T-helper 1 cell (primary cell): ENCODE measurements at places on chromosomes 16 and 17.

DNA sequence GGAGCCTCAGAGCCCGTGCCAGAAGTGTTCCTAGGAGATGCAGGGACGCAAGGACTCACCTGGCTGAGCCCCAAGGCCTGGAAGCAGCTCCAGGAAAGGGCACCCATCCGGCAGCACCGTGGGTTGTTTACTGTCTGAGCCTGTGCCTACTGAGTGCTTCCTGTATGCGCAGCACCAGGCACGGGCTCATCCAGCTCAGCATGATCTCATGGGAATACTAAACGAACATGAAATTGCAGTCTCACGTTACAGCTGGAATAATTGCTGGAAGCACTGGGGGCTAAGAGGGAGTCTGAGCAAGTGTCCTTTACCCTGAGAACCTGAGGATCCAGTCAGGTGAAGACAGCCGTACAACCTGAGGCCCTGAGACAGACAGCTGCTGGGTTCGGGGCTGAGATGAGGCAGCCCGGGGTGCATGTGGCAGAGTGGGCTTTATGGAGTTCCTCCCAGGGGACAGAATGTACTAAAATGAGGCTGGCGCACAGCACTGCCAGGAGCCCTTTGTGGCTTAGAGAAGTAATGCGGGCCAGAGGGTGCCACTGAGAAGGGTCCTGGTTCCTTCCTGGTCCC lies 5.4 kb downstream of the CTRL start:
- no peak for DNase-seq

DNA sequence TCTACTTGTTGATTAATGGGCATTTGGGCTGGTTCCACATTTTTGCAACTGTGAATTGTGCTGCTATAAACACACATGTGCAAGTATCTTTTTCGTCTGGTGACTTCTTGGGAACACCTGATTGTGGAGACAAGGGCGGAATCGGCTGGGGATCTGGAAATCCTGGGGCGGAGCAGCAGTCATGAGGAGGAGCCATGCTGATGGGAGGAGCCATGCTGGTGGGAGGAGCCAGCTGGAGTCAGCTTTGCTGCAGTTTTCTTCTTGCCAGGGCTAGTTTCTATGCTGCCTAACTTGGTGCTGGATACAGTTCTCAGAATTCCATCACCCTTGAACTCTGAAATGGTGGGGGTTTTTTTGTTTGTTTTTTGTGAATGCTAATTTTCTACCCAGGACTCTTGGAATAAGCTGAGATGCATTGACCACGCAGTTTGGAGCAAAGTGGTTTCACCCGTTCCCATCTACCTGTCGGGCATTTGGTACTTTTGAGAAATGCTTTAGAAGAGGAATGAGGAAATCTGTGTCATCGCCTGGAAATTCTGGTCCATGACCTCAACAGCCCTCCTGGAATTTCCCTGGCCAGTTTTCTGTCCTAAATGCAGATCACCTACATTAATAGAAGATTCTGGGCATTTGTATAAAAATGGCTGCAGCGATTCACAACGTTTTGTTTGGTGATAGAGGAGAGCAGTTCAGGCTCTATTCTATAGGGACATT lies 217.4 kb upstream of the ZFHX3 start:
- DNase-seq, result no peak

- DNase-seq, result no peak
Measured at GRCh38 chr16:89385712-89386111, 104.6 kb downstream of the ANKRD11 start.

DNA sequence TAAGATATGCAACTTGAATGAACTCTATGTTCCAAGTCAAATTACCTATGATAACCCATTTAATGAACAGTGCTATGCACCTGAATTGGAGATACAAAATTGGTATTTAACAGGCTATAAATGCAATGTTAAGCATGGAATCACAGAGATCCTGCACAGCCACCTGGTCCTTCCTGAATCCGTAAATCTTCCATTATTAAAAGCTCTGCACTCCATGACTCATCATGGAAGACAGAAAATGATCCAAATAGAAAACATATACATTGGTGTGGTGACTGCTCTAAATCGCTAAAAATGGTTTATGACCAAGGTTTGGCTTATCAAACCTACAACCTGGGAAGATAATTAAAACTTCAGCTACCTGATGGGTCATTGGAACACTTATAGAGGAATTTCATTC lies 45.3 kb downstream of the GLG1 start:
- no peak for DNase-seq

- DNase-seq, result no peak
Measured at GRCh38 chr16:85955566-85955965, 56.6 kb downstream of the IRF8 start.

- DNase-seq, result no peak
Measured at GRCh38 chr17:60989379-60989778, 311.7 kb downstream of the BCAS3 start.

- DNase-seq, result no peak
Measured at GRCh38 chr16:71724320-71724751, at the start of gene PHLPP2. Gene PHLPP2 (minus strand): TSS chr16:71724701. CDS start chr16:71714795, 9,906 bp downstream.

GRCh38 chr17:17417718-17418181 lies 59.0 kb upstream of the MED9 start:
- no peak for DNase-seq

- no peak for DNase-seq
Measured at GRCh38 chr16:85361441-85362118, 249.3 kb upstream of the CIBAR2 start.

DNA sequence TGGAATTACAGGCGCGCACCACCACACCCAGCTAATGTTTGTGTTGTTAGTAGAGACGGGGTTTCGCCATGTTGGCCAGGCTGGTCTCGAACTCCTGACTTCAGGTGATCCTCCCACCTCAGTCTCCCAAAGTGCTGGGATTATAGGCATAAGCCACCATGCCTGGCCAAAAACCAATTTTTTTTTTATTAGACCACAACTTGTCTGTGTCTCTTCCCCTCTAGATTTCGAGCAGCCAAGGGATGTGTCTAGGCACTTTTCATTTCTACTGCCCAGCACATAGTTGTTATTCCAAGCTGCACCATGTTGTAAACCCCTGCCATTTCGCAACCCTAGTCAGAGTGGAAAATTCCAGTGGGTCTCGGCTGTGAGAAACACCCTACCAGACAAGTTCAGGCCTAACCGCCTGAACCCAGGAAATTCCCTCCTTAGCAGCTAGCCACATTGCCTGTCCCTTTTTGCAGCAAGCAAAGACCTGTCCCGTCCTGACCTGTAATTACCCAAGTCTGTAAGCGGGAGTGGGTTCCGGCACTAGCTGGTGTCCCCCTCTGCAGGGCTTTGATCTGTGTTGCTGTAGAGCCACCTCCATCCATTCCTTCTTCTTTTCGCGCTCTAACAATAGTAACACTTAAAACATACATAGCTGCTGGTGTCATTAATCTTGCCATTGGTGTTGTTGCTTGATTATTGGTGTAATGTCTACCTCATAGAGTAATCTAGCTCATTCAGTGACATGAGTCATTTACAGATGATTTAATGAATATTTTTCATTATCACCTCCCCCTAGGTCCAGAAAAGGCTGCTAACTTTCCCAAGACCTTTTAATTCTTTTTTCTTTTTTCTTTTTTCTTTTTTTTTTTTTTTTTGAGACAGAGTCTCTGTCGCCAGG lies 77.3 kb upstream of the ATF7IP2 start:
- no peak for DNase-seq

- no peak for DNase-seq
Measured at GRCh38 chr17:52025236-52025635, 133.3 kb downstream of the CA10 start.

GRCh38 chr17:7217113-7217987 lies 2.3 kb downstream of the DLG4 start:
- DNase-seq, result no peak

DNA sequence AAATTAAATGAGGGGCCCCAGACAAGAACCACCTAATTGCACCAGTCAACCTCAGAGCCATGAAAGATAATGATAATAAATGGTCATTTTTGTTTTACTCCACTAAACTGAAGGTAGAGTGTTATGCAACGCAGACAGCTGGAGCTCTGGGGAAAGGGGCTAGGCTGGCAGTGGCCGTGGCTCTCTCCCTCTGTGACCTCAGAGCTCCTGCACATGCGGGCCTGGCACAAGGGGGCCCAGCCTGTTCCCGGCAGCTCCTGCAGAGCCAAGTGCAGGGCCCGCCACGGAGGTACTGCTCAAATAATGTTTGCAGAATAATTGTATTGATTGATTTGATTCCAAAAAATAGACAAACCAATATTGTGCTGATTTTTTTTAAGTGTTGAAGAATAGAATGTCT lies 109.5 kb downstream of the SALL1 start:
- DNase-seq, result no peak

DNA sequence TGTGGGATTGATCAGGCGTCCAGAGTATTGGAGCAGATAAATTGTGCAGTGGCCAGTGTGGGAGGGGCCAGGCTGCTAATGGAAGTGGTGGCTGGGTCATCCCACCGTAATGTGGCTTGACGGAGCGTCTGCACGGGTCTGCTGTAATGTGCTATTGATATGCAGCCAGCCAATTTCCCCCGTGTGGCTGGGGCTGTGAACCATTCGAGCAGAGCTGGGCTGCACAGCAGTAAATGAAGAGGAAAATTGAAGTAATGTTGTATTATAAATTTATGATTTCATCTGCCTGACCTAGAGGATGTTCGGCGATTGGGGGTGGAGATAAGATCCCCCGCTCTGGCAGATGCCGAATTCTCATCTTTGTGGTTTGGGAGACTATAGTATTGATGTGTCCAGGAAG lies 121.5 kb downstream of the CCDC182 start:
- no peak for DNase-seq

GRCh38 chr17:54426296-54426886 lies 474.3 kb upstream of the TOM1L1 start:
- no peak for DNase-seq

GRCh38 chr17:1627982-1628855 lies at the start of gene SLC43A2:
Gene SLC43A2 (minus strand): TSS chr17:1628834. CDS start chr17:1627874, 960 bp downstream.
- peak; percentile 45 for DNase-seq

DNA sequence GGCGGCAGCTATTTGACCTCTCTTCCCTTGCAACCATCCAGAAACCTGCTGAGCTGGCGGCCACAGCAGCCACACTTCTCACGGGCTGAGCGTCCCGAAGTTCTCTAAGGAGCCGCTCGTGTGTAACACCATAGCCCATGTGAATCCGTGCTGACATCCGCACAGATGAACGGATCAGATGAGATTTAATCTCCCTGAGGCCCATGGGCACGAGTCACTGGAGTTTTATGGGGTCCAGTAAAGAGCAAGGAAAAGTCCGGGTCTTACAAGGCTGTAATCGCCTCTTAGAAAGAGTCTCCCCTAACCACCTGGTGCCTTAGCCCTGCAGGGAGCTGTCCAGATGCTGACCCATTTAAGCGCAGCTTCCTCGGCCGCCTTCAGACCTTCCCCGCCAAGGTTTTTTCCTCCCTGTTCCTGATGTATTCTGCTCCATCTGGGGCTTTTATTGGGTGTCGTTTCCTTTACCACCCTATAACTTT lies 5.5 kb upstream of the CACNG5 start:
- no peak for DNase-seq

DNA sequence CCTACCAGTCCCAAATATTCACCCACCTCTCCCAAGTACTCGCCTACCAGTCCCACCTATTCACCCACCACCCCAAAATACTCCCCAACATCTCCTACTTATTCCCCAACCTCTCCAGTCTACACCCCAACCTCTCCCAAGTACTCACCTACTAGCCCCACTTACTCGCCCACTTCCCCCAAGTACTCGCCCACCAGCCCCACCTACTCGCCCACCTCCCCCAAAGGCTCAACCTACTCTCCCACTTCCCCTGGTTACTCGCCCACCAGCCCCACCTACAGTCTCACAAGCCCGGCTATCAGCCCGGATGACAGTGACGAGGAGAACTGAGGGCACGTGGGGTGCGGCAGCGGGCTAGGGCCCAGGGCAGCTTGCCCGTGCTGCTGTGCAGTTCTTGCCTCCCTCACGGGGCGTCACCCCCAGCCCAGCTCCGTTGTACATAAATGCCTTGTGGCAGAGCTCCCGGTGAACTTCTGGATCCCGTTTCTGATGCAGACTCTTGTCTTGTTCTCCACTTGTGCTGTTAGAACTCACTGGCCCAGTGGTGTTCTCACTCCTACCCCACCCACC lies 29.8 kb downstream of the POLR2A start:
- DNase-seq, result no peak

DNA sequence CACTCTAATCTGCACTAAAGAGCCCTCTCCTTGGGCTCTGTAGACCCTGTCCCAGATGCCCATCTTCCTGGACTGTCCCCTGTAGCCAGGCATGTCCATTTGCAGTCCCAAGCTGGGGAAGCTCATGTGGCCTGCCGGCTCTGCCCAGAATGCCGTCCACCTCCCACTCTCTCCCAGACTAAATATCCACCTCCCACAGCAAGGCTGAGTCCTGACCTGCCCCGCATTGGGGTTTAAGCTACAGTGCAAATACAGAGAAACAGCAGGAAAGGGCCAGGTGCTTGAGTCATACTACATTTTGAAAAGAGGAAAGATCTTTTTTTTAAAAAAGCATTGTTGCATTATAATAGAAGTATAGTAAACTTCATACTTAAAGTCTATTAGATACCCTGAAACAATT lies 3.0 kb downstream of the ST6GALNAC2 start:
- no peak for DNase-seq

DNA sequence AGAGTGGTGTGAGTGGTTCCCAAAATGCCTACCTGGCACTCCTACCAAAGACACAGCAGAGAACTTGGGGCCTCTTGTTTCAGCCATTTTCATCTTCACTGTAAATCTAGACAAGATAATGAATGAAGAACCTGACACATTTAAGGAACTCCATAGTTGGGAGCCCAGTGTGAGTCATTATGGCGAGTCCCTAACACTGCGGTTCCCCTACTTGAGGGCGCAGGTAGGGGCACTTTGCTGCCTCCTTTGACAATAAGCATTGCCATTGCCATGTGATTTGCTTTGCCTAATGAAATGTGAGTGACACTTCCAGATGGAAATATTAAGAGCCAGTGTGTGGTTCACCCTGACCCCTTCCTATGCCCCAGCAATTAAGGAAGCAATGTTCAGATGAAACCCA lies 517.6 kb downstream of the MAF start:
- no peak for DNase-seq

- no peak for DNase-seq
Measured at GRCh38 chr16:85689285-85689949, 663 bp upstream of the GINS2 start.

- no peak for DNase-seq
Measured at GRCh38 chr16:66651474-66651765, 45.1 kb downstream of the CMTM4 start.

DNA sequence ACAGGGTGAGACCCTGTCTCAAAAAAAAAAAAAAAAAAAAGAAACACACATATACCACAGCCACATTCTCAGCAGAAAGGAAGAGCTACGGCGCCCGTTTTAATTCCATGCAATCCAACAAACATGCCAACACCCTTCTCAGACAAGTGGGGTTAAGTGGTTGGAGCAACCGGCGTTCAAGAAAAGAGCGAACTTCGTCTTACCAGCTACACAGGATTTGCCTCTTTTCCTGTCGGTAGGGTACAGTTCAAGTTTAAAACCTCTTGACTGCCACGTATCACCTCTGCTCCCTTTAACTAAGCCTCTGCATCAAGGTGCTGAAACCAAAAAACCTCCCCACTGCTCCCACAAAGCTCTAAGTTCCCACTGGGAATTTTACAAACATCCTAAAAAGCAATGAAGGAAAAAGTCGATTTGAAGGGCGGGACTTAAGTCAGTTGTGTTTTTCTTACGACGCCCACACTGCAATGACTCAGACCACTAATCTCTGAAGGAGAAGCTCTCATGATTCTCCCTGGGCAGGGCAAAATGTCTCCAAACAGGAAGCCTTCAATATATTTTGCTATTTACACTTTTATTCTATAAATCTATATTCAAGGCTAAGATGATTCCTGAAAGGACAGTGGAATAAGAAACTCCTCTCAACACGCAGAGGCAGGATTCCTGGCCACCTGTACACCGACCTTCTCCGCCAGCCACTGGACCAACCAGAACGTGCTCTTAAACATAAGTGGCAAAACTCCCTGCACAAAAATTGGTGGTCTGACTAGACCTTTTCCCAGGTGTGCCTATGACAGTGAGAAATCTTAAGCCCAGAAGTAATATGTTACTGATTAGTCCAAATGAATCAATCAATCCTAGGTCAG lies 18.8 kb downstream of the SRP68 start:
- no peak for DNase-seq
